Activated effector memory CD4-positive, alpha-beta T cell treated with anti-CD3 and anti-CD28 coated beads, Interleukin-2, amount 50 U/mL, for 16 hours (primary cell): ENCODE measurements at places on chromosomes 11 and 22.

DNA sequence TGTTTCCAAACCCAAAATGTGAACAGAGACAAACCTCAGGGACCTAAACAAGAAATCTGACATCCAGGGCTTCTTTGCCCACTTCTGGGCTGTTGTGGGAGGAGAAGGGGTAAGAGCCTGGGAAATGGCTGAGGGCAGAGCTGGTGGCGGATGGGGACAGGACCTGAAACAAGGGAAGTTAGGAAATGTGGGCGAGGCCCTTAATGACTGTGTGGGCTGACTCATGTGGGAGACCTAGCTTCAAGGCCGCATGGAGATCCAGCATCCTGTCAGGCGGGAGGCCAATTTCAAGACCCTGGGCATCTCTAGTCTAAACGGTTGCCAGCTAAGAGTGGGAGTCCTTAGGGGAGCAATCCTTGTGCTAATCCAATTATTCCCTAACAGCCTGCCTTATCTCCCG, 2.1 kb upstream of the OAF start:
- DNase-seq = no peak

DNA sequence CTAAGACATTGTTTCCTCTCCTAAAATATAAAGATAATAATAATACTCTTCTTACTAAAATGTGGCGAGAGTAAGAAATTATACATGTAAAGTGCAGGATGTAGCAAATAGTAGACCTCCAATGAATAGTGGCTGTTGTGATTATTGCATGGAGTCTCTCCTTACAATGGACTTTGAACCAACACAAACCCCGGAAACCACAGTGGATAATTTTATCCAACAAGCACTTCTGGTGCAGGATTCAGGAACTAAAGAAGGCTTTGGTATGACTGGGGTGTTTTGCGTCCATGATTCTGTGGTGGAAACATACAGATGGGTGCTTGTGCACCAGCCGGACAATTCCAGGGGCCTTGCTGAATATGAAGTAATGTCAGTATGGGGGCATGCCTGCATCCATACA, 146.4 kb upstream of the UBASH3B start:
- no peak for DNase-seq

DNA sequence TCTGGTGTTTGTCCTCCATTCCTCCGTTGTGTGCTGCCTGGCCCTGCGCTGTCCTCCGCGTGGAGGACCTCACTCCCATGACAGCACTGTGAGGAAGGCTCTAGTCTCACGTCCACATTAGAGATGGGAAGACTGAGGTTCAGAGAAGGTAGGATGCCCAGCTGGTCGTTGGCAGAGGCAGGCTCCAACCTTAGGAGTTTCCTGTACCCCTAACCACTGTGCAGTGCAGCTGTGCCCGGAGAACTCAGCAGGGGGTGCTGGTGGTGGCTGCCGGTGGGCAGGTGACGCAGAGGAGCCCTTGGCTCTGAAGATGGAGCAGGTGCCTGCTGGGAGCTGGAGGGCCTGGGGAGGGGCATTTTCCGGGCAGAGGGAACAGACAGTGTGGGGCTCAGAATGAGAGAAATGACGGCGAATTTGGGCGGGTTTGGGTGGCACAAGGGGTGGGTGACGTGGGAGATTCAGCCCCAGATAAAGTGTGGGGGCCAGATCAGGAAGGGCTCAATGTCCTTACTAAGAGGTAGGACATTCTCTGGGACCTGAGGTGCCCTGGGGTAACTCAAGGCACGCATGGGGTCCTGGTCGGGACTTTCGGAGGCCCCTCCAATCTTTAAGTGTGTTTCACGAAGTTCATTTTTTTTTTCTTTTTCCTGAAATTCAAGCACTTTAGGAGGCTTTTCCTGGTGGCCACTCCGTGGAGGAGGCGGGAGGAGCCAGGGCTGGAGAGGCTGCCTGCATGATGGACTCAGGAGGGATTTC, 535.0 kb downstream of the TBC1D22A start:
- no peak for DNase-seq

GRCh38 chr11:33089776-33090175, 50.4 kb downstream of the TCP11L1 start:
- no peak for DNase-seq

DNA sequence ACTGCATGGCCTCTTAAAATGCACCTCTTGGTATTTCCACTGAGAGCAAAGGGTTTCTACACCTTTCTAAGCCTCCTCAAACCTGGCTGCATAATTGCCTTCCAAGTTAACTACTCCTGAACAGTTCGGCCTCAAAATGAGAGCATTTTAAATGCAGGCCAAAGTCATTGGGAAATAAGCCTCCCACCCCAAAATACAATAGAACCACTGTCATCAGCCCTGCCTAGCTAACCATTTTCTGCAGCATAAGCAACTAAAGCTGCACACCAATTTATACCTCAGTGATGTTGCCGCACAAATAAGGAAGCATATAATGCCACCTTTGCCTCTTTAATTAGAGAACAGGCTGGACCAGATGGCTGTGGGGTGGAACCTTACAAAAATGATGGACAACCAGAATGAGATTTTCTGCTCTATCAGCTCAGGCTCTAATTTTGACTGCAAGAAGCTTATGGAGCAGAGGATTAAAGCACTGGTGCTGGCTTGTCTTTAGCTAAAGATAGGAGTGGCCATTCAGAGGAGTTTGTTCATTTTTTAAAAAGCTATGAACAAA, 4.3 kb downstream of the TOB2 start:
- no peak for DNase-seq

DNA sequence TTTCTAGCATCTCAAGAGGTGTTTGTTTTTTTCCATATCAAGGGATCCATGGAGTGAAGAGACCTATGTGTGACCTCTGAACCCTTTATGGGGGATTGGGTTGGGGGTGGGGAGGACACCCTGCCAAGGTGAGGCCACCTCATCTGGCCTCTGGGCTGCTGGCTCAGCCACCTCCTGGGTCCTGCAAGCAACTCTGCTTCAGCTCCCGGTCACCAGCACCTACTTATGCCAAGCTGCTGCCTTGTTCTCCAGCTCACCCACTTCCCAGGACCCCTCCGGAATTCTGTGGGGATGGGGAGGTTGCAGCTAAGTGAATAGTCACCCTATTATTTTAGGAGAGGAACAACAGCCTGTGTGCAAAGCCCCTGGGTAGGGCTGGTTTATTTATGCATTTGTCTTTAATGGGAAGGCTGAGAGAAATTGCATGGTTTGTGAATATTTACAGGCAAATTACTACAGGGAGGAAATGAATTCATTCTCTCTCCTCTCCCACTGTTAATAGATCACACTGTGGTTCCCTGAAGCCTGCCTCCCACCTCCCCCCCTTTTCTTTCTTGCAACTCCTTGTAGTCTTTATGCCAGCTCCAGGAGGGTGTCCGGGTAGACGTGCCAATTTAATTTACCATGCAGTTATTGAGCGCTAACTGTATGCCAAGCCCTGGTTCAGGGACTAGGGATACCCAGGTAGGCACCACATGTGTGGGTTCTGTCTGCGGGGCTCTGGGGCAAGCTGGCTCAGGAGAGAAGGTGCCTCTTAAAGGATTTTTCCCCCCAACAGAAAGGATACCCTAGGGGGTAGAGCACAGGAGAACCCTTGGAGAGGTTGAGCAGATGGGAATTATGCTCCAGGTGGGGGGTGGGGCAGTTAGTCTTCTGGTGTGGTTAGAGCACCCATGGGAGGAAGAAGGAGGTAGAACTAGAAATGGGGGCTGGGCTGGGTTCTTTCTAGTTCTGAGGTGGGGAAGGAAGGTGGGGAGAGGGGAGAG, 50.7 kb downstream of the TSPAN18 start:
- no peak for DNase-seq

DNA sequence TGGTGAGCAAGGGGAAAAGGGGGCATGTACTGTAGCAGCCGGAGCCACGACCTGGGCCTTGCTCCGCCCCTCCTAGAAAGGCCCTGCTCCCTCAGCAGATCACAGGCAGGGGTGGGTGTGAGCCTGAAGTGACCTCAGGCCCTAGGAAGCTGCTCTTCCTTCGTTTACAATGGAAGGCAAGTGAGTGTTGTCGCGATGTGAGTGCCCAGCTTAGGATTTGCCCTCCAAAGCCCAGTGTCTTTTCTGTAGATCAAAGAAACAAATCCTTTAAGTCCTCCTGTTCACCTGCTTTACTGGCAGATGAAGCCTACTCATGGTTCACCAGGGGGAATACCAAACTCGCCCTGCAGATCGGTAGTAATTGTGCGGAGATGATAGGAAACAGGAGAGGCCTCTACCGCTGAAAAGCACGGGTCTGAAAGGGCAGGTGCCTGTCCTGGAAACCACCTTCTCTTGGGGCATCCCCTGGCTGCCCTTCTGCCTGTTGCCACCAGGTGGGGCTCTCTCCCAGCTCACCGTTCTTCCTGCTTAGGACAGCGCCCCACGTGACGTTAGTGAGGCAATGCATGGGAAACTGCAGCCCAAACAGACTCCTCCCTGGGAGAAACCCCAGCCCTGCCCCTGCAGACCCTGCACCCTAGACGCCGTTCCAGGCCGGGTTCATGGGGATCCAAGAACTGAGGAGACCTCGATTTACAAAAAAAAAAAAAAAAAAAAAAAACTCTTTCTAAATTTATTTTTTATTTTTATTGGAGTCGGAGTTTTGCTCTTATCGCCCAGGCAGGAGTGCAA, 45.9 kb upstream of the RAB1B start:
- peak; percentile 97 for DNase-seq

GRCh38 chr11:134460881-134461280, 48.8 kb upstream of the B3GAT1 start:
- DNase-seq = no peak

- no peak for DNase-seq
Measured at GRCh38 chr11:60924110-60924905, at the start of gene TMEM132A. Gene TMEM132A, plus strand, starts transcription at chr11:60924460. Its CDS starts 174 bp downstream, at chr11:60924634.

DNA sequence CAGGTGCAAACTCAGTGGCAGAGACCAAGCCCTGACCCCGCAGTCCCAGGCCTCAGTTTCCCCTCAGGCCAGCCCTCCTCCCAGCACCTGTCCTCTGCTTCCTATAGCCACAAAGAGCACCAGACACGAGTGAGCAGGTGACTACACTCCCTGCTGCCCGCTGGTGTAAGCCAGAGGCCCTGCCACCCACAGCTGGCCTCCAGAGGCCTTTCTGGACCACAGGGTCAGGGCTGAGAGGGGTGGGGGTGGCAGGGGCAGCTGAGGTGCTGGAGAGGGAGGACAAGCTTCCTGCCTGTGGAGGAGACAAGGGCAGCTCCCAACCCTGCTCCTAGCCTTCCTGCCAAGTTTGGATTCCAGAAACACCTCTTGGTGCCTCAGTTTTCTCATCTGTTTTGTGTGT, 31.3 kb upstream of the WNT7B start:
- DNase-seq = no peak

GRCh38 chr22:37186228-37186996, 1.6 kb downstream of the C1QTNF6 start:
- peak; percentile 78 for DNase-seq

- no peak for DNase-seq
Measured at GRCh38 chr11:55791606-55792005, 3.8 kb upstream of the OR5D14 start.

- DNase-seq = no peak
Measured at GRCh38 chr22:45750626-45751025, 79.0 kb downstream of the ATXN10 start.

DNA sequence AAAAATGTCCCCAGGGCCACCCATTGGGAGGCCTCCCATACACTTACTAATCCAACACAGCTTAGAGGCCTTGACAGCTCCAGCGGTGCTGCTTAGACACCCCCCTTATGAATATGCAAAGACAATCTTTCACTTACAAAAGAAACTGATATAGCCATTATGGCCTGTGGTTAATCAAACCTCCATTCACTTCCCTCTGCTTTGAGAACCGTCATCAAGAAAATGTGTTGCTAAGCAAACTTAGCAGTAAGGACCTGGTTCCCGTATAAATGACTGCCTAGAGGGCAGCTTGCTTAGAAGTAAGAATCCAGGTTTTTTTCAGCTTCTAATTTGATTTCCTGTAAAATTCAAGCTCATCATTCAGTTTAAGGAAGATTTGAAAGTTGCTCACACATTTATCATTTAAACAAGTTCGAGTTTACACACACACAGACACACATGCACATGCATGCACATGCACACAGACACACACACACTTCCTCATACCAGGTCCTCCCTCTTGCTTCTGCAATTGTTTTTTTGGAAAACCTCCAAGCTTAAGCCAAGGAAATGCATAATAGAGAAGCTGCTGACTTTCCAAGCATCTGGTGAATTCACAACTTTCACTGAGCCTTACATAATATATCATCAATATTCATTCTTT, 137.7 kb upstream of the BLID start:
- DNase-seq = no peak

DNA sequence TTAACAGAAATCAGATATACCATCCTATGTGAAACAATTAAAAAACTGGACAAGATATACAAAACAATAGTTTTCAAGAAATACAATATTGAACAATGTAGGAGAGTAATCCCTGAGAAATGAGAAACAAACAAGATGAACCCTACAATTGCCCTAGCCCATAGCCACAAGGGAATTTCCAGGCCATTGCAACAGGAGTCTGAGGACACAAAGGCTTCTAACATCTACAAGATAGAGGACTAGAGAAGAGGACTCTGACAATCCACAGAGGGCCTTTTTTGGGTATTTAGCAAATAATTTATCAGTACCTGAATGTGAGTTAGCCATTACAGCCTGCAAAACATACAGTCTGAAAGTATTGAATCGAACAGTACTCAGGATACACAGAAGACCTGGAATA, 251.7 kb downstream of the GRM5 start:
- no peak for DNase-seq

- no peak for DNase-seq
Measured at GRCh38 chr11:34588023-34588422, 32.9 kb upstream of the EHF start.

- DNase-seq = no peak
Measured at GRCh38 chr11:127182586-127183203, 182.1 kb upstream of the KIRREL3 start.

DNA sequence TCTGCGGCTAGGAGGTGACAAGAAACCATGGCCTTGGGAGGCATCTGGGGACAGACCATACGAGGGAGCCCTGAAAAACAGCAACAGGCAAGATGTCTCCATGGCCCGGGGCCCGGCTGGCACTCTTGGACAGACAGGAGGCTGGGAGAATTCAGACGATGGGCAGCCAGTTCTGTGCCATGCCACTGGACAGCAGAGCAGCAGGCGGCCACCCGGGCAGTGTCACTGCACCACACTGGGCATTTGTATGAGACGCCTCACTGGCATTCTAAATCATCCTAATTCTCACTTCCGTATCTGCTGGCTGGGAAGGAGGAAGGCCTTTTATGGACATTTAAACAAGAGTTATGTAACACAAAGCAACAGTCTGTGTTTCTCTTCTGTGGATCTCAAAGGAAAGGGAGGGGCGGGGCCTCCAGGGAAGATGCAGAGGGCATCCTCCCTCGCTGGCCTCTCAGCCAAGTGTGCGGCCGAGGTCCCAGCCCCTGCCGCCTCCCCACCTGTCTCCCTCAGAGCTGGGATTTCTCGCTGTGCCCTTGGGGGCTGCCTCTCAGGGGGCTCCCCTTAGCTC, 350.3 kb downstream of the SHANK2 start:
- DNase-seq = peak; percentile 57
